AG10803 (cell line): ENCODE measurements at places on chromosomes 2 and 18.

DNA sequence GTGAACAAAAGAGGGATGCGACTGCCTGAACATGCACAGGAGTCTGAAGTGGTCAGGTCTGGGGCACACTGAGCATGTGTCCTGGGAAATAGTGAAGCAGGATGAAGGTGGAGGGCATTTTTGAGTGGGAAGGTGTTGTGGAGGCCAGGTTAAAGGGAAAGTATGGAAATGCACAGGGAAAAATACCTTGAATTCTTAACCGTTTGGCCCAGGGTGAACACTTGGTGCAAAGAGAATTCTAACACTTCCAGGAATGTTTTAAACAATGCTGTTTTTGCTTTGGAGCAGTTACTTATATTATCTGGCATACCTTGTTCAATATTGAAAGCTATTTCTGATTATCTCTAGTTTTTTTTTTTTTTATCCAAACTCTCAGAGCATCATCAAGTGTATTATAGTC is 623.5 kb downstream of the DCC start:
- no peak for DNase-seq

GRCh38 chr18:3248658-3249359 is 1.2 kb downstream of the MYL12A start:
- DNase-seq: peak; percentile 70

DNA sequence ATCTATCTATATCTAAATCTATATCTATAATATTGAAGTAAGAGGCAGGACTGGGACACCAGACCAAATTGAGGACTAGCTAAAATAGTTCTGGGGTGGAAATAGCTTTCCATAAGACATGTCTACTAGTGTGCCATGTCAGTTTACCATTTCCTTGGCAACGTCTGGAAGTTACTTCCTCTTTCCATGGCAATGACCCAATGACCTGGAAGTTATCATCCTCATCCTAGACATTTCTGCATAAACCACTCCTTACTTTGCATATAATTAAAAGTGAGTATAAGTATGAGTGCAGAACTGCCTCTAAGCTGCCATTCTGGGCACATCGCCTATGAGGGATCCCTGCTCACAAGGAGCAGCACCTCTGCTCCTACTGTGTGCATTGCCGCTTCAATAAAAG is 734.0 kb upstream of the GCFC2 start:
- no peak for DNase-seq

DNA sequence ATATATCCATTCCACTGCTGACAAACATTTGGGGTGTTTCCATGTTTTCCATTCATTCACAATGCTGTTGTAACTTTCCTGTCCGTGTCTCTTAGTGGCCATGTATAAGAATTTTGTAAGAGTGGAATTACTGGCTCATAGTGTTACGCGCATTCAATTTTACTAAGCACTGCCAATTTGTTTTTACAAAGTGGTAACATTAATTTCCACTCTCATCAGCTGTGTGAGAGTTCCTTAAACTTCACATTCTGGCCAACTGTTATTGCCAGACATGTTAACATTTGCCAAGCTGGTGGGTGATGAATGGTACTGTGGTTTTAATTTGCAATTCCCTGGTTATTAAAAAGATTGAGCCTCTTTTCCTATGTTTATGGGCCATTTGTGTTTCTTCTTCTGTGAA is 134.2 kb downstream of the DTNB start:
- DNase-seq: peak; percentile 70

GRCh38 chr2:191167766-191168165 is 17.0 kb upstream of the STAT4 start:
- peak; percentile 98 for DNase-seq

DNA sequence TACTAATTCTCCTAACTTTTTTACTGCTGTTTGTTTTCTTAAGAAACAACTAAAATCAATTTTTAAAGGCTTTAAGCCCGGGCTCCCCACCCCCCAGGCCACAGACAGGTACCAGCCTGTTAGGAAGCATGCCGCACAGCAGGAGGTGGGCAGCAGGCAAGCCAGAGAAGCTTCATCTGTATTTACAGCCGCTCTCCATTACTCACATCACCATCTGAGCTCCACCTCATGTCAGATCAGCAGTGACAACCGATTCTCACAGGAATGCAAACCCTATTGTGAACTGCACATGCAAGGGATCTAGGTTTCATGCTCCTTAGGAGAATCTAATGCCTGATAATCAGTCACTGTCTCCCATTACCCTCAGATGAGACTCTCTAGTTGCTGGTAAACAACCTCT is 517.0 kb downstream of the NRXN1 start:
- DNase-seq: no peak

- DNase-seq: no peak
These were observed 14.9 kb downstream of the LRPPRC start for GRCh38 chr2:43980902-43981301.

DNA sequence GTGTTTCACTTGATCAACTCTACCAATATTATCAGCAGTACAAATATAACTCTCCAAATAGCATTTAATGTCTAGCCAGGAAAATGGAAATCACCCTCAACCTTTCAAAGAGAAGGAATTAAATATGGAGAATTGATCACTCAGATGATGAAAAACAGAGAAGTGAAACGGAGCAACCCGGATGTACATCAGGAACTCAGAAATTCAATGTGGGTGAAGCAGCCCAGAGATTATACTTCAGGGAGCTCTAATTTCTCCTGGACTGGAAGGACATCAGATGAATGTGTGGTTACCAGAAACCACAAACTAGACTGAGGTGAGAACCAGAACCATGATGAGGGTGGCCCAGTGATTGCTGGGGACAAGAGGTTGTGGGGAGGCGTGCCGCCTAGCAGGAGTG is 35.5 kb upstream of the COBLL1 start:
- DNase-seq: no peak

DNA sequence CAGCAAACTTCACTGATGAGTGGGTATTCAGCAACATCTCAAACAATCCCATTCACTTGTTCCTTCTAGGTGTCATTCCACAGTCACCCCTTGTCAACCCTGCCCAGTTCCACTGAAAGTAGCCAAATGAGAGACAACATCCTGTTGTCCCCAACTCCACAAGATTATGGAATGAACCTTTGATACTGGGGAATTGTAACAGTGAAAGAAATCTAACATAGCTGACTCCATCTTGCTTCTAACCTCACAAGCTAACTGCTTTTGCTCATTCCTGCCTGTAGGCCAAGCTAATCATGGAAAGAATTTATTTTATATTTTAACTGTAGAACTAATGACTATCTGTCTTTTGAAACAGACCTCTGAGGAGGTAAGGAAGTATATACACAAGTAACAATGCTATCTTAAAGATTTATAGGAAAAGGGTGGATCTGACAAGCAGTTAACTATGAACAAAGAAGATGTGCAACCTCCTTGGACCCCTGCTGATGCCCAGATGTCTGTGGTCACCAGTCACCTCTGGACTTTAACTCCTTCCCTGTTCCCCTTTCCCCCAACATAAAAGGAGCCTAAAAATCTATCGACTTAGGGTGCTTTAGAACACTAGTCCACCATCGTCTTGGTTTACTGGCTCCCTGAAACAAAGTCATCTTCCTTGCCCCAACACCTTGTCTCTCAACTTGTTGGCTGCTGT is 6.9 kb upstream of the ANXA4 start:
- no peak for DNase-seq

DNA sequence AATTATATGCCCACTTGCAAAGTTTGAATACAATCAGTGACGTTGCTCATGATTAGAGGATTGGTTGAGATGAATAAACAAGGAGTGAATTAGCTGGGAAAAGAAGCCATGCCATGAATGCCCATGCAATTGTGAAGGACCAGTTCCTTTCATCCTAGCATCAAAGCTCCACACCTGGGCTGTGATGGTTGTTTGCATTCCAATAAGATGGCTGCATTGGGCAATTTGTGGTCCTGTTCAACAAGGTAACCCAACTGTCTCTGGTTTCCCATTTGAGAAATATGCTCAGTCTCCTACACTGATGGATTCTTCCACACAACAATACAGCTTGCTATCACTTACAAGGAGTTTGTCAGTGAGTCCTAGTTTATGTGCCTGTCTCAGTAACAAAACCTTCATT is 550.2 kb downstream of the STK39 start:
- DNase-seq: no peak

GRCh38 chr2:65294701-65295100 is 67.1 kb downstream of the ACTR2 start:
- no peak for DNase-seq
